ENCODE measurements at places on chromosomes 1 and 21.
A peak's percentile ranks its signal among the peaks of the same experiment; 100 is the strongest.

- DNase-seq: no peak
These were observed 152.4 kb downstream of the PRDM16 start for GRCh38 chr1:3221112-3222041.

DNA sequence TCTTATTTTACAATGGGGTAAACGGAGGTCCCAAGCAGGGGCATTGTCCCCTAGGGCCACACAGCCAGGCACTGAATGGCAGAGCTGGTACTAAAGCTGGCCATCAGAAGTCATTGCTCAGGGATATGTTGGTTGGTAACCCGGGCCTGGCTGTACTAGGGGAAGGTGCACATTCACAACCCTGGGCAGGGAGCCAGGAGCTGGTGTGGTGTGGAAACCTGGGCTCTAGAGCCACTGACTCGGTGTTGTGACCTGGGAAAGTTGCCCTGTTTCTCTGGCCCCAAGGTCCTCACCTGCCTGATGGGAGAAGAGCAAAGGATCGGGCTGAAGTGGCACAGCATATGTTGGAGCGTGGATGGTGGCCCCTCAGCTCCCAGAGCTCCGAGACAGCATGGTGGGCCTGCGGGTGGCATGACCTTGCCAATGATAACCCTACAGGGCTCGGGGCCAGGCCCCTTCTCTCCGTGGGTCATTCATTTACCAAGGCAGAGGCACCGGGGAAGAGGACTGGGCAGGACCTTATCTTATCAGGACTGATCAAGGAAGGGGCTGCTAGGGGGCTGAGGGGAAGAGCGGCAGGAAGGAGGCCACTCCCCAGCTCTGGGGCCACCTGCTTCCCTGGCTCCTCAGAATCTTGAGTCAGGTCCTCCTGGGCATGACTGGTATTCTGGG lies 274.1 kb downstream of the TRABD2B start:
- no peak for DNase-seq

- no peak for DNase-seq
These were observed 46.2 kb downstream of the COLGALT2 start for GRCh38 chr1:183991348-183991747.

DNA sequence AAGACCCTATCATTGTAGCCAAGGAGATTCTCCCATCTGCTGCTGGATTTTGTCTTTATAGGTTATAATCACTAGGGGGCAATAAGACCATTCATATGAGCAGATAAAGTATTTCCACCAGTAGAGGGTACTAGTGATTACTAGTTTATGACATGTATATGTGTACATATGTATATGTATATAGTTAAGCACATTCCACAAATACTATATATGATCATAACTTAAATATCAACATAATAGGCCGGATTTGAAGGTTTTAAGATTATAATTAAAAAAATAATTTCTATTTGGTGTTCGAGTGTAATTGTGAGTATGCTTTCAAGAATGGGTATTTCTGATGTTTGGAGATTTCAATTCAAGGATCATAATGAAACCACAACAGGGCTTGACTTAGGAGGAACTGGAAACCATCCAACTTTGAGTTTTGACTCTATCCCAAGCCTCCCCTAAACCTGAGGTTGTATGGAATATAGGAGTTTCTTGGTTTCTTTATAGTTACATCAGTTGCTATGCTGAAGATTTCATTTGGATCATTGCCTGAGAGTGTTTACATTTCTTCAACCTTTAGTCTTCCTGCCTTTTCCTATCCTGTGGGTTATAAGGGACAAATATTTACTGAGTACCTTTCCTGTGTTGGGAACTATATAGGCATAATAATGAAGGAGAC lies 16.9 kb downstream of the TCEANC2 start:
- DNase-seq: no peak

- DNase-seq: peak; percentile 84
These were observed 32.4 kb downstream of the GNB1 start for GRCh38 chr1:1858382-1859086.

GRCh38 chr1:118317842-118318614 lies 133.0 kb upstream of the SPAG17 start:
- DNase-seq: no peak

GRCh38 chr1:161499099-161500039 lies 5.9 kb upstream of the FCGR2A start:
- DNase-seq: no peak

All from ovary (tissue), 10 donors.